ENCODE measurements at places on chromosomes 1 and 21.

GRCh38 chr1:52862666-52863458, 20.3 kb downstream of the ZYG11A start:
- no peak for DNase-seq

DNA sequence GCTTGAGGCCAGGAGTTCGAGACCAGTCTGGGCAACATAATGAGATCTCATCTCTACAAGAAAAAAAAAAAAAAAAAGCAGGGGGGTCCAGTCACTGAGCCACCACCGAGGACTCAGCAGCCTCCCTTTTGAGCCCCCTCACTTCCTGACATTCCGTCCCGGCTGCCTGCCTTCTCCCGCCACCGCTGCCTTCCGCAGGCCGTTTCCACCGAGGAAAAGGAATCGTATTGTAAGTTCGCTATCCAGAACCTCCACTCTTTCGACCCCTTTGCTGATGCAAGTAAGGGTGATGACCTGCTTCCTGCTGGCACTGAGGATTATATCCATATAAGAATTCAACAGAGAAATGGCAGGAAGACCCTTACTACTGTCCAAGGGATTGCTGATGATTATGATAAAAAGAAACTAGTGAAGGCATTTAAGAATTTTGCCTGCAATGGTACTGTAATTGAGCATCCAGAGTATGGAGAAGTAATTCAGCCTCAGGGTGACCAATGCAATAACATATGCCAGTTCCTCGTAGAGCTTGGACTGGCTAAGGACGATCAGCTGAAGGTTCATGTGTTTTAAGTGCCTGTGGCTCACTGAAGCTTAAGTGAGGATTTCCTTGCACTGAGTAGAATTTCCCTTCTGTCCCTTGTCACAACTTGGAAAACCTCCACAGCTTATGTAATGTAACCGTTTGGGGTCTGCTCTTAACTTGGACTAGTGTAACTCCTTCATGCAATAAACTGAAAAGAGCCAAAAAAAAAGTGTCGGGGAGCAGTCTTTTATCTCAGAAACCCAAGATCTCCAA, 55.6 kb downstream of the GLUL start:
- no peak for DNase-seq

- no peak for DNase-seq
Measured at GRCh38 chr1:5342830-5343229, 649.4 kb downstream of the NPHP4 start.

- DNase-seq, result no peak
Measured at GRCh38 chr1:26478159-26478558, 5.9 kb downstream of the HMGN2 start.

DNA sequence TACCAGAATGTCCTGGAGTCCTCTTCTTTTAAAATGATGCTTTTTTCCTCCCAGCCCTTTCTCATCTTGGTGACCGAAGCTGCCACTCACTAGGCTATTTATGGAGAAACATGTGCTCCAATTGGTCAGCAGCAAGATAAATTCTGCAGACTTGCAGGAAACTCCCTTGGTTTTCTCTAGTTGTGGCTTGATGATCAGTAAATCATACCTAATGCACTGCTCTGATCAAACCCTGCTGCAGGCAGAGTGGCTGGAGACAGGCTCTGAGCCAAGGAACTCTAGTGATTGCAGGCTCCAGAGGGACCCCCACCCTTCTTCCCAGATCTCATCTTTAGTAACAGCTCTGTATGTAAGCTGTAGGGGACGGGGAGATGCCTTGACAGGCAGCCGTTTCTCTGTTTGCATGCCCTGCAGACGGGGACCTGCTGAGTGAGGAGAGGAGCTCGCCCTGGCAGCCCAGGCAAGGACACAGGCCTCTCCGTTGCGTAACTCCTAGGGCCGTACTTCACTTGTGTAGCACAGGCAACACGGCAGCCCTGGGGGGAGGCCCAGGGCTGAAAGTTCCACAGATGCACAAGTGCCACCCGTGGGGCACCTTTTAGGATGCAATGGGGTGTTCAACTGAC, 14.5 kb downstream of the SLC6A17 start:
- DNase-seq, result no peak

GRCh38 chr1:45934947-45935346, 131.5 kb downstream of the MAST2 start:
- DNase-seq, result no peak

DNA sequence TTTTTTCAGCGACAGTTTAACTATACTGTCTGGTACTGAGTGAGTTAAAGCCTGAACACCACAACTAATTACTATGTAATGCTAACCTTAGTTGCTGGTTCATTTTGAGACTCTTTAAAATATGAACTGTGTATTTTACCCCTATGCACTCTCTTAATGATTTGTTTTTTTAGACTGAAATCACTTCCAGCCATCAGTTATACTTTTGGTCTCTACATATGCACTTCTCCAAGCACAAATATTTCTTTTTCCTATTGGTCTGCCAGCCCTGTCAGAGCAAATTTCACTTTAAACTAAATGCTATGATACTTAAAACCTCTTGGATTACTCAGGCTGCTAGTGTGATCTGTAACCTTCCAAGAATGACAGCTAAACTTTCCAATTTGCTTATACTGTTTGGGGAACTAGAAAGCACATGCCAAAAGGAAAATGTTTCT, 38.1 kb upstream of the SCYL3 start:
- DNase-seq, result no peak

- no peak for DNase-seq
Measured at GRCh38 chr1:231631717-231632116, 5.1 kb downstream of the DISC1 start.

GRCh38 chr1:169027607-169028320, 78.7 kb upstream of the ATP1B1 start:
- DNase-seq, result no peak

- peak; percentile 96 for DNase-seq
Measured at GRCh38 chr1:30718636-30719405, 4.6 kb downstream of the MATN1 start.

GRCh38 chr1:246705368-246705767, 18.8 kb upstream of the SCCPDH start:
- no peak for DNase-seq

DNA sequence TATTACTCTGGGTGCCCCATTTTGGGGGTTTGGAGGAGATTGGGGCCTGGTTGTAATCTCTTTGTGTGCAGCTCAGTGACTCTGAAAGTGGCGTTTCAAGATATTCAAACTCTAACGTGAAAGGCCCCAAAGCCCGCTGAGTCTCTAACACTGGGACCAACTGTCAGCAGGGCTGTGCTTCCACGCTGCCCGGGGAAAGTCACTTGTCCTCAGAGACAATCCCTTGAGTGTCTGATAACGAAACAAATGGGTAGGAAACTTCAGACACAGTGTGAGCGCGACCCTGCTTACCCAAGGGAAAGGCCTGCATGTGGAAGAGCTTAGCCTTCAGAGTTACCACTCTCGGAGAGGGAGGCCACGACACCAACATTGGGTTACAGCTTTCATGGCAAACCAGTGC, 837 bp downstream of the UBASH3A start:
- no peak for DNase-seq

DNA sequence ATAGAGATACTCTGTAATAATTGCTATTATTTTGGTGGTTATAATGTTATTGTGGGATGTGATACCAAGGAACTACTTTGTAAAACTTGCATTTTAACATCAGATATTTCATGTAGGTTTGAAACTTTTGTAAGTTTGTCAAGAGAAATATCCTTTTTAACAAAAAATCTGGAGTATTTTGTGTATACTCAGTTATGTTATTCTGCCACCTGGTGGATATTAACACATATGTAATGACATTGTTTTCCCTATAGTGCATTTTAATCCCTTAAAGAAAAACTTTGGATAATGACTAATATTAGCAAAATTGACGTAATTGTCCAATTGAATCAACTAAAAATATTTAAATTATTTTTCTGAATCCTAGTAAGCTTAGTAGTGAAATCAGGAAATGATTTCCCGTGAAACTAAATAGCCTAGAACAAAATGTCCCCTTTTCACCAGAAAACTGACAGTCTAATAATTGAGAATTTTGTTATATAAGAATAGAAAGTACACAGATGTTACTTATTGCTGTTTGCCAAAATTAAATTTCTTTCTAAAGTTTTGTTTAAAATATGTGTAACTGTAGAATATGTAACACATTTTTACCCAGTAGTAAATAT, 39.6 kb downstream of the KCTD3 start:
- no peak for DNase-seq

DNA sequence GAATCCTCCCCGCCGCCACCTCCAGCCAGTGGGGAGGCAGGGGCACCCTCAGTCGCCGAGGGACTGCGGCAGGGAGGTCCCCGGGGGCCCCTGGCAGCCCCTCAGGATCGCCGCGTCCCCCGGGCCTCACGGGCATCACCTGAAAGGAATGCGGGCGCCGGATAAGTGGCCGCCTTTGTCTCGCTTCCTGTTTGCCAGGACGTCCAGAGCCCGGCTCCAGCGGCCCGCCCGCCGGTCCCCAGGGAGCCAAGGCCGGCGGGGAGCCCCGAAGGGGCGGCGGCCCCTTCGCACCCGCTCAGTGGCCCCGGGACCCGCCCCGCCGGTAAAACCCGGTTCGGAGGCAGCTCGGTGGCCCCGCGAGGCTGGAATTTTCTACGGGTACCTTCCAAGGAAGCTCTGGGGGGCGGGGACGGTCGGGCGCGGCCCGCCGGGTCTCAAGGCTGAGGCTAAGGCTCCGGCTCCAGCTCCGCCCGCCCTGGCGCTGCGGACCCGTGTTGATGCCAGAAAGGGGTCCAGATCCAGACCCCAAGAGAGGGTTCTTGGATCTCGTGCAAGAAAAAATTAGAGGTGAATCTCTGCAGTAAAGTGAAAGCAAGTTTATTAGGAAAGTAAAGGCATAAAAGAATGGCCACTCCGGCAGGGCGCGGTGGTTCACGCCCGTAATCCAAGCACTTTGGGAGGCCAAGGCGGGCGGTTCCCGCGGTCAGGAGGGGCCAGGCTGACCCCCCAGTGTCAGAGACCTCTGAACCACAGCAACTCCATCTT, 12.6 kb downstream of the TINAGL1 start:
- DNase-seq, result no peak

- no peak for DNase-seq
Measured at GRCh38 chr1:13462682-13463081, 51.1 kb downstream of the LRRC38 start.

DNA sequence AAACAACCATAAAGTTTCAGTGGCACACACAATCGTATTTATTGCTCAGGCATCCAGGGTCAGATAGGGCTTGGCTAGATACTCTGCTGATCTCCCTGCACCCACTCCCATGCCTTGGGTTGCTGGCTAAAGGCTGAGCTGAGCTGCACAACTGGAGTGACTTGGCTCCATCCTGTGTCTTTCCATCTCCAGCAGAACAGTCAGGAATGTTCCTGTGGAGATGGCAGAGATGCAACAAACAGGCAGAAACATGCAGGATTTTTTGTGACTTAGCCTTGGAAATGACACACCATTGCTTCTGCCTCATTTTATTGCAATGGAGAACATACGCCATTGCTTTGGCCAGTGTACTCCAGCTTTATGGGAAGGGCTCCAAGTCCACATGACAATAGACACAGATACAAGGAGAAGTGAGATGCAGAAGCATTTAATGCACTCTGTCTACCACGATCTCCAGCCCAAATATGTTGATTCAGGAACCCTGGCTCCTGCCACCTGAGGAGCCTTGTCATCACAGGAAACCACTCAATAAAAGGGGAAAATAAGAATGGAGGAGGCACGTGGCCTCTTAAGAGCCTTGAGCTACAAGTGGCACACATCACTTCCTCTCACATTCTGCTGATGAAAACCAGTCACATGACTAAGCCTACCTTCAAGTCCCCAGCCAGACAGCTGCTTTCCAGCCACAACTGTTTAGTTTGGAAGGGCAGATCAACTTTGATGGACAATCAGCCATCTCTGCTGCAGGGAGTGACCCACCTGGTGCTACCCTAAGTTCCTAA, 10.1 kb upstream of the GUCA2B start:
- DNase-seq, result no peak

DNA sequence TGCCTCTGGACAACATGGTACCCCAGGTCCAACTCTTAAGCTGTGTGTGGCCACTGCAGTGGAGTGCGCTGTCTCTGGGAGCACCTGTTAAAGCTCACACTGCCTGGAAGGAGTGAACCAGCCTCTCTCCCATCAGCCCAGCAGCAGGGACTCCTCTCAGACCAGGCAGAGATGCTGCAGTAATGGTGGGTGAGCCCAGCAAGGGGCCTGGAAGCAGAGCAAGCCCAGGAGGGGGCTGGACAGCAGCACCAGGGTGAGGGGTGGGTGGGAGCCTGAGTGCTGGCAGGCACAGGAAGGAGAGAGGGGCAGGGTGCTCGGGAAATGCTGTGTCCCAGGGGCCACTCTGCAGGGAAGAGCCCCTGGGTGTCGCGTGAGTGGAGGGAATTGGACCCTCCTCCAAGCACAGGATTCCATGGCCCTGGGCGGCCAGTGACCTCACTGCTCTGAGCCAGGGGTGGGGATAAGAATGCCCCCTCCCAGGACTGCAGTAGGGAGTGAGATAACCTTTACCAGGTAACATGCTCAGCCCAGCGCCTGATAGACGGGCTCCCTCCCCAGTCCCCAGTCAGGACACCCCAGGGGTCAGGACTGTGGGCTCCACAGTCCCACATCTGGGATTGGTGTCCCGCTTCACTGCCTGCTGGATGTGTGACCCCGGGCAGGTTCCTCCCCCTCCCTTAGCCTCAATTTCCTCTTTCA, 313.1 kb downstream of the MATN1 start:
- DNase-seq, result peak; percentile 1

DNA sequence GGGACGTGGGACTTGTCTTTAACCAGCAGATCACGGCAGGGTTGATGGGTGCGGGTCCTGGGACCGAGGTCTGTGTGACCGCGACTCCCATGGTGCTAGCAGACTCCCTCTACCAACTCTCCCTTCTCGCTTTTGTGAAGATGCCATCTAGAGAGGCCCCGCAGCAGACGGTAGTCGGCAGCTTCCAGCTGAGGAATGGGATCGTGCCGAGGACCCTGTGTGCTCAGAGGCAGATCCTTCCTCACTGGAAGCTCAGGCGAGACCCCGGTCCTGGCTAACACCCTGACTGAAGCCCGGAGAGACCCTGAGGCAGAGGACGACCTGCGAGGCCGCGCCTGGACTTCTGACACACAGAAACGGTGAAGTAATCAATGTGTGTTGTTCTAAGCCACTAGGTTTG, 12.5 kb upstream of the SPATC1L start:
- no peak for DNase-seq

GRCh38 chr1:247370786-247371732, 39.4 kb upstream of the ZNF496 start:
- DNase-seq, result no peak

GRCh38 chr1:109984190-109984455, 442 bp upstream of the AHCYL1 start:
- no peak for DNase-seq

DNA sequence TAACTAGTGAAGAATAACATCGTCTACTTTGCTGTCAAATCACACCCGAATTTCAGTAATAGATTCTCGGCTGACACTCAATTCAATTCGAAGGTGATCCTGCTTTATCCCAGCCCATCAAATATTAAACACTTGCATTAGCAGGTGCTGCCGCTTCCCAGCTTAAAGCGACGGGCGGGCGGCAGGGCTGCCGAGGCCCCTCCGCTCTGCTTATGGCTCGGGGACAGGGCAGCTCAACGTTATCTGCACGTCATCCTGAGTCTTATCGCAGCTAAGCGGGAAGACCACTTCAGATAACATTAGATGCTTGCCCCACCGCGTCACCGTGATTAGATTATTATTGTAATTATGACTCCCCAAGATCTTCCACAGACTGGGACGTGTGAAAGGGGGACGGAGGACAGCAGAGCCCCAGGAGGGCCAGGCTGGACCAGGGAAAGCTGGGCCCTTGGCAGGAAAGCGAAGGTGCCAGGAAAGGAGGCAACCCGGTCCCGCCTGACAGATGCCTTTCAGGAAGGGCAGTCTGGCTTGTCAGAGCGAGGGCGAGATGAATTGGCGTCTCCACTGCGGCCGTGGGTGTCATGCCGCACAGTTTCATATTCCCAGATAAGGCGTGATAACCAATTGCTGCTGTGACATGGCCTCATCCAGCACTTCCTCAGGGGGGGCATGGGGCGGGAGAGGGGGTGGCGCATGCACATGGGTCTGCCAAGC, 37.0 kb downstream of the DMAP1 start:
- no peak for DNase-seq
